MM.1S (cell line): ENCODE measurements at places on chromosomes 1 and 21.

- H3K4me3 ChIP-seq, result no peak overlapping the region
- no peaks in the 10 kb centered on the region for H3K4me1 ChIP-seq
- no peaks in the 10 kb centered on the region for H3K27me3 ChIP-seq
- peaks cover 5% of the 10 kb centered on the region; the same call in 1 of the 2 replicates for H3K36me3 ChIP-seq
- no peak for DNase-seq
These were observed 18.9 kb downstream of the ANGPTL7 start for GRCh38 chr1:11207898-11208611.

DNA sequence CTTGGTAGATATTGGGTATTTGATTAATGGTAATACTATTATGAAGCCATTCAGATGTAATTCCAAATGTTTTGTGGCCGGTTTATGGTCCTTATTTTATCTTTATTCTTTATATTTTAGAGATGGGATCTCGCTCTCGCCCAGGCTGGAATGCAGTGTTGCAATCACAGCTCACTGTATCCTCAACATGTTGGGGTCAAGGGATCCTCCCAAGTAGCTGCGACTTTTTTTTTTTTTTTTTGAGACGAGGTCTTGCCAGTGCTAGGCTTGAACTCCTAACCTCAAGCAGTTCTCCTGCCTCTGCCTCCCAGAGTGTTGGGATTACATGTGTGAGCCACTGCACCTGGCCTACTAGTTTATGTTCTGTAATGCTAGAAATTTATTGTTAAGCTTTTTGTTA is 4.7 kb downstream of the DDI2 start:
- H3K27ac ChIP-seq, result no peak overlapping the region
- H3K27me3 ChIP-seq, result no peaks in the 10 kb centered on the region
- peaks cover 7% of the 10 kb centered on the region; the same call in 1 of the 2 replicates for H3K36me3 ChIP-seq
- no peak for DNase-seq

- H3K4me3 ChIP-seq, result no peak overlapping the region
- no peak for DNase-seq
- H3K27ac ChIP-seq, result no peak overlapping the region
- H3K27me3 ChIP-seq, result no peaks in the 10 kb centered on the region
- H3K36me3 ChIP-seq, result no peaks in the 10 kb centered on the region
These were observed 53.4 kb downstream of the KLHL20 start for GRCh38 chr1:173768206-173768605.

- no peaks in the 10 kb centered on the region for H3K4me1 ChIP-seq
- no peaks in the 10 kb centered on the region for H3K36me3 ChIP-seq
These were observed 637.2 kb downstream of the SMYD3 start for GRCh38 chr1:245869847-245870246.

DNA sequence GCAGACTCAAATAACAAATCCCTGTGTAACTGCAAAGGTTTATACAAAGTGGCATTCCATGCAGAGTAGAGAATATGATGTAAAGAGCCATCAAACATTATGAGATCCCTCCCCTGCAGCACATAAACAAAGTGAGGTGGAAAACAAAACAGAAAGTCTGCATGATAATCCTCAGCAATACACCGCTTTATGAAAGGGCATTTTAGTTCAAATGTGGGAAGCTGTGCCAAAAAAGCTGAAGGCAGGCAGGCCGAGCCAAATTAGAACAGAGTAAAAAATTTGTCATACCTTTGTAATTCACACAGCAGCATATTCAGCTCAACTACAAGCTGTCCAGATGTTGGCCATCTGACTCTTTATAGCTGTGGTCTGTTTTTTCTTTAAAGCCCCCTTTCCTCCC is 113.5 kb downstream of the LHX9 start:
- DNase-seq, result peak; percentile 47
- no peaks in the 10 kb centered on the region for H3K36me3 ChIP-seq
- no peak overlapping the region for H3K27ac ChIP-seq
- H3K27me3 ChIP-seq, result no peaks in the 10 kb centered on the region
- peaks cover 9% of the 10 kb centered on the region for H3K4me1 ChIP-seq
